Activated effector memory CD4-positive, alpha-beta T cell treated with Interleukin-2 at 50 U/mL for 16 hours (primary cell): ENCODE measurements at places on chromosomes 2 and 18.

- DNase-seq, result no peak
Measured at GRCh38 chr2:209322041-209322440, 101.8 kb upstream of the MAP2 start.

DNA sequence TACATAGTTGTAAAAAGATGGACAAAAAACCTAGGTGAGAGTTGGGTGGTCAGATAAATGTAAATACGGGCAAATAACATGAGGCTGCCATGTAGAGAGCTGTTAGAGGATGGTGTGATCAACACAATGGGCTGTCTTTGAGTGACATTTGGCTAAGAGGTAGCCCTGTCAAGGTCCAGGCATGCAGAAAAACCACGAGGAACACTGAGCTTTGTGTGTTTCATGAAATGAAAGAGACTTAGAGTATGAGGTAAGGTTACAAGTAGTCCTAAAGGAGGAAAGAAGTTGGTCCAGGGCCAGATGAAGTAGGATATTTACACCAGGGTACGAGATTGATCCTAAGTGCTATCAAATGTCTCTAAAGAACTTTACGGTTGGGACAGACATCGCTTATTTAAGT, 160.9 kb downstream of the RDH14 start:
- DNase-seq, result no peak

- DNase-seq, result no peak
Measured at GRCh38 chr2:109715313-109715805, 78.7 kb upstream of the RGPD5 start.

GRCh38 chr2:34368304-34368703, 769.2 kb upstream of the FAM98A start:
- no peak for DNase-seq

DNA sequence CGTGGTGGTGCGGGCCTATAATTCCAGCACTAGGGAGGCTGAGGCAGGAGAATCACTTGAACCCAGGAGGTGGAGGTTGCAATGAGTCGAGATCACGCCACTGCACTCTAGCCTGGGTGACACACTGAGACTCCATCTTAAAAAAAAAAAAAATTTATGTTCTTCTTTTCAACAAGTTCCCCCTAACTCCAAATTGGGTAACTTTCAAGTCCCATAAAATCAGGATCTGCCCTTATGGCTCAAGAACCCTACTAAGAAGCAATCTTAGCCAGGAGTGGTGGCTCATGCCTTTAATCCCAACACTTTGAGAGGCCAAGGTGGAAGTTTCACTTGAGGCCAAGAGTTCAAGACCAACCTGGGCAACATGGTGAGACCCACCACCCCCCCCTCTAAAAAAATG, 30.3 kb upstream of the TLK1 start:
- no peak for DNase-seq

GRCh38 chr18:48749768-48750167, 201.0 kb downstream of the SMAD7 start:
- DNase-seq, result no peak

GRCh38 chr18:8341481-8342230, 267.6 kb upstream of the RAB12 start:
- DNase-seq, result no peak
